ENCODE measurements at places on chromosomes 5 and 9.

DNA sequence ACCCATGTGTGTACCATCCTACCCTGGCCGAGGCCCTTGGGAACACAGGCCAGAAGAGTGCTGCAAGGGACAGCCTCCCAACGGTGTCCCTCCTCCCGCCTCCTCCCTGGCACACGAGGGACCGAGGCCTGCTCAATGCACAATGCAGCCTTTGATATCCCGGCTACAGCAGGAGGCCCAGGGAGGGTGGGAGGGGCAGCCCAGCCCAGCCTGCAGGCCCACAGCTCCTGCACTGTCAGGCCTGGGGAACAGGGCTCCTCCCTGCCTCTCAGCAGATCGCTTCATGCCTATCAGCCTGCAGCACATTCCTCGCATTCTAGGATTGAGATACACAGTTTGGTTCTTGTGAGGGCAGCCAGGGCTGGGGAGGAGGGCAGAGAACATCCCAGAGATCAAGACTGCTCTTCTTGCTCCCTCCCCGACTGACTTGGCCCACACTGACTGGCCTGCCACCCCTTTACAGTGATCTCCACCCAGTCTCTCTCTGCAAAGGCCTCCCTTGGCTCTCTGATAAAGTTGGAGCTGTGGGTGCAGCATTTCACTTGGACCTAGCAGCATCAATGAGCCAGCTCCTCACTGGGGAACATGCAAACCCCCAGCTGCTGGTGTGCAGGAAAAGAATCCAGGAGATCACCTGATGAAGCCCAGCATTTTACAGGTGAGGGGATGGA lies at the start of gene SH3TC2:
Gene SH3TC2, minus strand, starts transcription at position 46 of the 671 bp plus-strand sequence. Its CDS starts 40 bp downstream, at position 6.
- DNase-seq, result peak; percentile 77

DNA sequence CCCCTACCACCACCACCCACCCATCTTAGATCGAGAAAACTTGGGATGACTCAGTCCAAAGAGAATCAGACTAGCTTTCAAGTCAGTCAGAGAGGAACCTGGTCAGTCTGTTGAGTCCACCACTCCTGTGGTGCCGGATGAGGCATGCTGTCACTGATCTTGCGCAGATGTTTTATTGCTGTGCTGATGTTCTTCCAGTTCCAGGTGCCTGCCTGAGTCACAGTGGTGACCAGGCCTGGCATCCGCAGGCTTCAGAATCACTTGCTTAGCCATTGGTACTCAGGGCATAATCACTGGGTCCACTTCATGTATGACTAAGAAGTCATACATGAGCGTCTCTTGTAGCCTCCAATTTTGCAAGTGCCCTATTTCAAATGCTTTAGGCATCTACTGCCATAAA lies 114.1 kb downstream of the MUSK start:
- no peak for DNase-seq

DNA sequence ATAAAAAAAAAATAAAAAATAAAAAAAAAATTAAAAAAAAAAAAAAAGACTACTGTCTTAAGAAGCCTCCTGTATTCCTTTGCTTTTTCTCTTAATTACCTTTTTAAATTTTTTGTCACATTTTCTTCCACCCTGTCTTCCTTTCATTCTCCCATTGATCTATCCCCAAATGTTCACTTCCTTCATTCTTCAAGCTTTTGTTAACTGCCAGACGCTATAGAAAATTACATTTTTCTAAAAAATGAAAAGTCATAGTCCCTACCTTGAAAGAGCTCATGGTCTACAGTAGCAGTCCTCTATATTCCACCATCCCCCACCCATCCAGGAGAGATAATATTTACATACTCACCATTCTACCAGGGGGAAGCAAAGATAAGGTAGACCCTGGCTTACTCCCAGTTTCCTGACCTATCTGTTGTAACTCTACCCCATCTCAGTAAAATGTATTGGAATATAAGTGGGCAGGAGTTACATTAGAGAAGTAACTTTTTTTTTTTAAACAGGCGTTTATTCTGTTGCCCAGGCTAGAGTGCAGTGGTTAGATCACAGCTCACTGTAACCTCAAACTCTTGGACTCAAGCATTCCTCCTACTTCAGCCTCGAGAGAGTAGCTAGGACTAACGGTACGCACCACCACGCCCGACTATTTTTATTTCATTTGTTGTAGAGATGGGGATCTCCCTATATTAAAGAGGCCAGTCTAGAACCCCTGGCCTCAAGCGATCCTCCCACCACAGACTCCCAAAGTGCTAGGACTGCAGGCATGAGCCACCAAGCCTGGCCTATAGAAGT lies 3.8 kb upstream of the PRKAA1 start:
- no peak for DNase-seq

DNA sequence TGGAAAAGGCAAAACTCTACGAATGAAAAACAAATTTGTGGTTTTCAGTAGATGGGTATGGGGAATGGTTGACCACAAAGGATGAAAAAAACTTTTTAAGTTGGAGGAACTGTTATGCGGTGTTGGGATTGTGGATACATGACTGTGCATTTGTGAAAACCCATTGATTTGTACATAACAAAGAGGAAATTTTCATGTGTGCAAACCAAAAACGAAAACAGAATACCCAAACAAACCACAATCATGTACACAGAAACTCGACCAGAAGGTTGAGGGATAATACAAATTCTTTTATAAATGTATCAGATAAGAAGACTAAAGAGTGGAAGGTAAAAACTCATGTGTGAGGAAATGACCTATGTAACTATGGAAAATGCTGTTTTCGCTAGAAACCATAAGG lies 1012.4 kb downstream of the CDH18 start:
- DNase-seq, result no peak

DNA sequence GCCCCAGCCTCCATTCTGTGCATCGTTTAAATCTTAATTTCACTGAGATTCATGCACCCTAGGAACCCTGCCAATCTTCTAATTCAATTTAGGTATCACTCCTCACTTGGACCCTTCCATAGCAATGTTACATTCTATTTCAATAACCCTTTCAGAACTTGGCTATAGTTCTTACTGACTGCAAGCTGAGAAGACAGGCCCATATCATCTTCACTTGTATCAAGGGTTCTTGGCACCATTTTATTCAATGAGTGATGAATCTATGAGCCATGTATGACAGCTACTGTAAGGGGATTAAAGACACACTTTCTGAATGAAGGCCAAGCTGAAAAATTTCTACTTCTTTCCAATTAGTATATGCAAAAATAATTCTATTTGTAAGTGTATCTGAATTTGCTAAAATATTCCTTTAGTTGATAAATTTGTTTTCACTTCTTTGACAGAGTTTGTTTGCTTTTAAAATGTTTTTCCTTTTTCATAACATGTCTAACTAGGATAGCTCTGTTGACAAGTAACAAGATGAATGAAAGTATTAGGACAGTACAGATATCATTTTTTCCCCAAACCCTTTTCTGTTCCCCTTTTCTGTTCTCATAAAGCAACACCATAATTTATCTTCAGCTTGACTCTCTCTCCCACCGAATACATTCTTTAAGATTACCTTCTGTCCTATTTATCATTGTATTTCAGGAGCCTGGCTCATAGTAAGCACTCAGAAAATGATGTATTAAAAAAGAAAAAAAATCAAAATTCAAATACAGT lies 9.6 kb downstream of the ITGA2 start:
- DNase-seq, result no peak

GRCh38 chr5:142322747-142323479 lies 1.9 kb downstream of the SPRY4 start:
- peak; percentile 66 for DNase-seq

GRCh38 chr5:145198525-145199260 lies 636.4 kb downstream of the PRELID2 start:
- DNase-seq, result no peak

GRCh38 chr9:116954731-116955130 lies 267.6 kb downstream of the TRIM32 start:
- no peak for DNase-seq

All from fibroblast of skin of right biceps (primary cell).